ENCODE measurements at places on chromosomes 3 and 15.

- DNase-seq: no peak
Measured at GRCh38 chr3:71056327-71056726, 527.2 kb downstream of the FOXP1 start.

DNA sequence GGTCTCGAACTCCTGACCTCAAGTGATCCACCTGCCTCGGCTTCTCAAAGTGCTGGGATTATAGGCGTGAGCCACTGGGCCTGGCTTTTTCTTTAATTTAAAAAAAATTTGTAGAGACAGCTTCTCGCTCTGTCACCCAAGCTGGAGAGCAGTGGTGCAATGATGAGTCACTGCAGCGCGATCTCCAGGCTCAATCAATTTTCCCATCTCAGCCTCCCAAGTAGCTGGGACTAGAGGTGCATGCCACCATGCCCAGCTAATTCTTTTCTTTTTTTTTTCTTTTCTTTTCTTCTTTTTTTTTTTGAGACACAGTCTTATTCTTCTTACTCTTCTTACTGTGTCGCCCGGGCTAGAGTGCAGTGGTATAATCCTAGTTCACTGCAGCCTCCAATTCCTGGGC, 19.8 kb downstream of the TUBGCP4 start:
- DNase-seq: no peak

DNA sequence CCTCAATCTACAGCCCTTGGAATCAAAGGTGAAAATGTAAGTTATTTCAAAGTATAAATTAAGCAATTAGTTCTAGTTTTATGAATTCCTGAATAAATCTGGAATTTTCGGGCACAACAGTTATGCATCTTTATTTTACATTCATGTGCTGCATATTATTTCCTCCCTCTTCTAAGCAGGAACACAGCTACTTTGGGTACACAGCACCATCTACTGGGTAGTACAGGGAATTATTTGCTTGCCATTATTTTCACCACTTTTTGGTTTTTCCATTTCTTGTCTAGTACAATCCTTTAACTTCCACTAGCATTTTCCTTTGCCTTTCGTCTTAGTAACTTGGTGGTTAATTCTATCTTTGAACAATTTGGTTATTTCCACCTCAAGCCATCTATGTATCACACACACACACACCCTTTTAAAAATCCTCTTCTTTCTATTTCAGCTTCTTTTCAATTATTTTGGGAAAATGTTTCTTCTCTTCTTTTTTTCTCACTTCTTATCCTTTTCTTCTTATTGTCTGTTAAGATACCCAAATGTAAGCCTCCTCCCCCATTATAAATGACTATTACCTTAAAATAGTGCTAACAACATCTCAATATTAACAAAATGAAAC, 451.0 kb downstream of the MFSD1 start:
- DNase-seq: no peak

GRCh38 chr3:151037746-151038477, 47.6 kb upstream of the MED12L start:
- DNase-seq: peak; percentile 11
